ENCODE measurements at places on chromosomes 11 and 22.

GRCh38 chr11:64726211-64726641 lies 3.2 kb upstream of the NRXN2 start:
- no peak for DNase-seq

DNA sequence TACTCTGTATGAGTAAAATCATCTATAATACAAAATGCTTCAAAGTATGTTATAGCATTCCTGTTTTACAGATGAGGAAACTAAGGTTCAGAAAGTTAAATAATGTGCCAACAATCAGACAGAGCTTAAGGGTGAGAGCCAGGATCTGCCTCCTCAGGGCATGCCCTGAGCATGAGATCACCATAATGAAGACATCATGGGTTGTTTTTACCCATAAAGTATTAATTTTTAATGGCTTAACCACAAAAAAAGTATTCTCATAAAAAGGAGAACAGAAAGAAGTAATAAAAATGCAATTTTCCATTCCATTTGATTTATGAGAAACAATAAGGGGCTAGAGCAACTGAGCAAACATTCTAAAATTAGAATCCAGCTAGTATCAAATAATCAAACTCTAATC lies 534.3 kb upstream of the ARHGAP42 start:
- no peak for DNase-seq

- DNase-seq = no peak
Observed at GRCh38 chr11:122069707-122070360, 46.2 kb downstream of the BLID start.

DNA sequence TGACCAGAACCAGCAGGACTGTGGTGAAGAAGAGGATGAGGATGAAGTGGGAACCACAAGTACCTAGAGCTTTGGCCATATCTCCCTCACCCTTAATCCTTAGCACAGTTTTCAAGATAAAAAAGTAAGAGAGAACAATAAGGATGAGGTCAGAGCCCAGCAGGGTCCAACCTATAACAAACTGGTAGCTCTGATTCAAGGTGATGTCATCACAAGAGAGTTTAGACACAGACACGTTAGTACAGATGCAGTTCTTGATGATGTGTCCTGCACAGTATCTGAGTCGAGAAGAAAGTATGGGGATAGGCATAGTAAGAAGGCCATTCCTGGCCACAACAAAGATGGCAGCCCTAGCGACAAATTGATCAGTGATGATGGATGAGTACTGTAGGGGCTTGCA lies 586 bp downstream of the OR56A5 start:
- no peak for DNase-seq

DNA sequence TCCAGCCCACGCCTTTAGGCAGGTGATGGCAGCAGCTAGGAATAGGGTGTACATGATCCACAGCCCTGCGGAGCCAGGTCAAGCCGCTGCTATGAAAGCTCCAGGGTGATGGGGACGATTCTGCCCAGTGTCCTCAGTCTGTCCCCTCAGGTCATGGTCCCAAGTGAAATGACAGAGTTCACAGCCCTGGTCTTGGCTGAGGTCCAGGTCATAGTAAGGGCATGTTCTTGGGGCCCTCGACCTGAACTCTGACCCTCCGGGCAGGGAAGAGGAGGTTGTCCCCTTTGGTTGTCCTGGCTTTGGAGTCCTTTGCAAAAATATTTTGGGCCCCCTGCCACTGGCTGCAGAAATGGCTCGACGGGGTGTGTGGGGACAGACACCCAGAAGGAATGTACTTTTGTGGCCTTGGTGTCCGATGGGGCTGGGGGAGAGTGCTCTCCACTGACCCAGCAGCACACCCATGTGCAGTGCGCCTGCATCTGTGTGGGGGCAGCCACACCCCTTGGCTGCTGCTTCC lies 7.3 kb downstream of the C22orf31 start:
- no peak for DNase-seq

- no peak for DNase-seq
Observed at GRCh38 chr11:81700076-81700475, 1033.6 kb downstream of the FAM181B start.

DNA sequence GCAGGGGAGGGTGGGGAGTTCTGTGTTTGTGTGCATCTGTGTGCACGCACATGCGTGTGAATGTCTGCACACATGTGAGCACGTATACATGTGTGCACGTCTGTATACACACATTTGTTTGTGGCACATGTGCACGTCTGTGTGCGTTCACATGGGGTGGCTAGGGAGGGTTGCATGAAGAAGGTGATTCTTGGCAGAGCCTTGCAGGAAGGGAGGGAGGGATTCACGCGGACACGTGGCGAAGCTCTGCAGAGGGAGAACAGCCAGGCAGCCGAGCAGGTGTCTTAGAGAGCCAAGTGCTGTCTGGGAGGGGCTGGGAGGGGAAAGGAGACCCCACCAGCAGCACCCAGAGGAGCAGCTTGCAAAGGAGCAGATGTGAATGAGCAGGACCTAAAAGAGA lies 372.1 kb downstream of the BRD1 start:
- no peak for DNase-seq

- DNase-seq = no peak
Observed at GRCh38 chr11:17156283-17156682, 51.5 kb downstream of the PIK3C2A start.

DNA sequence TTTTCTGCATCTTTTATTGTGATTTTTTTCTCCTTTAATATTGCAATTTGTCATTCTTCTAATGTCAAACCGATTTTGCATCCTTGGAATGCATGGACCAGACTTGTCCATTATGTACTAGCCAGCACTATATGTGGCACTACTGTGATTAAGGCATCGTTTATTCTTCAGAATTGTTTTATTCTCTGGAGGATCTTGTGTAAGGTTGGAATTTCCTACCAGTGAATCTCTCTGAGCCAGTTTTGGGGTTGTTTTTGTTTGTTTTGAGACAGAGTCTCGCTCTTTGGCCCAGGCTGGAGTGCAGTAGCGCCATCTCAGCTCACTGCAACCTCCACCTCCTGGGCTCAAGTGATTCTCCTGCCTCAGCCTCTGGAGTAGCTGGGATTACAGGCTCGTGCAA lies 58.5 kb downstream of the IGLL5 start:
- no peak for DNase-seq

DNA sequence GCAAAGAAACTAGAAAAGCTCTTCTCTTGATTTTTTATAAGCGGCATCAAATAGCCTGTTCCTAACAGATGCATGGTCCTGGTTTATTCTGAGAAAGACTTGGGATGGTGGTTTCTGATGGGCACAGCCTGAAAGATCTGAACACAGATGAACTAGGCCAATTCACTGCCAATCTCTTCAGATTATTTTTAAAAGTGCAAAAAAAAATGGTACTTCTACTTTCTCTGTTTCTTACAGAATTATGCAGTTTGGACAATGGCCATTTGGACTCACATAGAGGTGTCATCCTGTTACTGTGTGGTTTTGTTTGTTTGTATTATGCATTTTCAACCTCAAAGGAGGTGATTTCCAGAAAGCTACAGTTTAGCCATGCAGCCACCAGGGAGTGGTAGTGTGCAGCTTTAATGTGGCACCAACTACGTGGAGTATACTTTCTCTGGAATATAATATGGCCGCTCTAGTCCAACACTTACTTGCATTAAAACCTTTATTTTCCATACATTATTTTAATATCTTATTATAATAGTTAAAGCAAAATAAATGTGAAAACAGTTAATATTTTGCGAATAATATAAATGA lies 469.8 kb upstream of the KIRREL3 start:
- DNase-seq = no peak

- DNase-seq = no peak
Observed at GRCh38 chr11:115745066-115745465, 240.9 kb upstream of the CADM1 start.
